SHP77 (cell line): ENCODE measurements at places on chromosomes 1 and 21.
A peak's percentile ranks its signal among the peaks of the same experiment; 100 is the strongest.

GRCh38 chr1:211035821-211036380 lies 98.0 kb downstream of the KCNH1 start:
- DNase-seq: no peak

- peak; percentile 34 for DNase-seq
These were observed 80.3 kb downstream of the RUNX3 start for GRCh38 chr1:24849672-24850295.

- no peak for DNase-seq
These were observed 281.2 kb downstream of the AKT3 start for GRCh38 chr1:243568793-243569192.

- DNase-seq: no peak
These were observed 7.1 kb upstream of the NES start for GRCh38 chr1:156684227-156684782.

GRCh38 chr1:182101415-182102042 lies 40.0 kb upstream of the ZNF648 start:
- DNase-seq: no peak

DNA sequence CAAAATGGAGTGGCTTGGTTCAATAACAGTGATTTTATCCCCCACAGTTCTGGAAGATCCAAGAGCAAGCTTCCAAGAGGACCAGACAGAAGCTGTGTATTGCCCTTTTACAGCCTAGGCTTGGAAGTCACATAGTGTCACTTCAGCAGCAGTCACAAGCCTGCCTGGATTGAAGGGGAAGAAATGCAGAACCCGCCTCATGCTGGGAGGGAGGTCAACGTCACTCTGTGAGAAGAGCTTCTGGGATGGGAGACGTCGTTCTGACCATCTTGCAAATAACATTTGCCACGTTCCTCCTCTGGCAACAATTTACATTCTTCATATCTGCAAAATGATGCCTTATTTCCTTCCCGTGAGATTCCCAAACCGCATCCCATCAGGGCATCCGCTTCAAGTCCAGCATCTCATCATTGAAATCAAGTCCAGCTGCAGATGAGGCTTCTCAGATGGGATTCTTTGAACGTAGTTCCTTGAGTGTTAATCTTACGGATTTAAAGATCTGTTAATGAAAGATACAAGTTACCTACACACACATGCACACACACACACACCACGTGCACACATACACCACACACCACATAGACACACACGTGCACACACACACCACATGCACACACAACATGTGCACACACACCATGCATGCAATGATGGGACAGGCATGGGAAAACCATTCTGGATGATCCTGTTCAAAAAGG lies 23.9 kb upstream of the KIF1B start:
- no peak for DNase-seq

DNA sequence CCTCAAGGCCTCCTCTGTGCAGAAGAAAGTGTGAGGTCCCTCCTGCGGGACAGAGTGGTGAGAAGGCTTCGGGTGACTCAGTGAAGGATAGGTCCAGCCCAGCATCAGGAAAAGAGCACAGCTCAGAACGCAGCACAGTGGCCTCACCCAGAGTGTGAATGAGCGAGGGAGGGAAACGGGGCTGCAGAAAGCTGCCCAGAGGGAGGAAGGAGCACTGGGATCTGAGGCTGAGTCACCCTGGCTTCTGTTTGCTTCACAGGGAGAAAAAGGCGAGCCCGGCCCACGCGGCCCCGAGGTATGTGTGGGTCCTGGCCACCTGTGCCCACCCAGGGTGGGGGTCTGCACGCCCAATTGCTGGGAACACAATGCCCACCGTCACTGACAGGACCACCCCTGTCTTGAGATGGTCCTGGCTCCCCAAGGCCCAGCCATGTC lies 24.3 kb downstream of the COL6A2 start:
- DNase-seq: no peak

DNA sequence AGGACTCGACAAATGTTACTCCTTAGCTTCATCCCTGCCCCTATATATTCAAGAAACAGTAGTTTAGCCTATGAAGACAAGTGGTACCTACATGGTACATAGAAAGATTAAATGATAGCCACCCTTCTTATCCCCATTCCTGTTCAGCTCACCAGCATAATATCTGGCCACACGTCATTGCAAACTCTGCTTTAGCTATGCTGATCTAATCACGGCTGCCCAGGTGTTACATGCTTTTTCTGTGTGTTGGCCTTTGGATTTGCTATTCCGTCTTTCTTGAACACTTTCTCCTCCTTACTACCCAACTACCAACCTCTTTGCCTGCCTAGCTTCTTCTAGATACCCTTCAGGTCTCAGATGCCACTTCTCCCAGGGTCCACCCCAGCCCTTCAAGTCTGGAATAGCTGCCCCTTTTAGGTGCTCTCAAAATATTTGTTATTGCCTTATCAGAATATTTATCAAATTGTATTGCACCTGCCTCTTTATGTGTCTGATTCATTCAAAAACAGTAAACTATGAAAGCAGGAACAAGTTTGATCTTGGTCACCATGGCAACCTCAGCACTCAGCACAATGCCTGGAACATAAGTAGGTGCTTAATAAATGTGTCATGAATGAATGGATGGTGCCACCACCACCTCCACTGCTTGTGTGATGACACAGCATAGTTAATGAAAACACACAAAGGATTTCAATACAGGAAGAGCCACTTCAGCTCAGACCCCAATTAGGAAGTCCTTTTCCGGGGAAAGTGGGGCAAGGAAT lies 11.4 kb upstream of the DNASE2B start:
- no peak for DNase-seq

DNA sequence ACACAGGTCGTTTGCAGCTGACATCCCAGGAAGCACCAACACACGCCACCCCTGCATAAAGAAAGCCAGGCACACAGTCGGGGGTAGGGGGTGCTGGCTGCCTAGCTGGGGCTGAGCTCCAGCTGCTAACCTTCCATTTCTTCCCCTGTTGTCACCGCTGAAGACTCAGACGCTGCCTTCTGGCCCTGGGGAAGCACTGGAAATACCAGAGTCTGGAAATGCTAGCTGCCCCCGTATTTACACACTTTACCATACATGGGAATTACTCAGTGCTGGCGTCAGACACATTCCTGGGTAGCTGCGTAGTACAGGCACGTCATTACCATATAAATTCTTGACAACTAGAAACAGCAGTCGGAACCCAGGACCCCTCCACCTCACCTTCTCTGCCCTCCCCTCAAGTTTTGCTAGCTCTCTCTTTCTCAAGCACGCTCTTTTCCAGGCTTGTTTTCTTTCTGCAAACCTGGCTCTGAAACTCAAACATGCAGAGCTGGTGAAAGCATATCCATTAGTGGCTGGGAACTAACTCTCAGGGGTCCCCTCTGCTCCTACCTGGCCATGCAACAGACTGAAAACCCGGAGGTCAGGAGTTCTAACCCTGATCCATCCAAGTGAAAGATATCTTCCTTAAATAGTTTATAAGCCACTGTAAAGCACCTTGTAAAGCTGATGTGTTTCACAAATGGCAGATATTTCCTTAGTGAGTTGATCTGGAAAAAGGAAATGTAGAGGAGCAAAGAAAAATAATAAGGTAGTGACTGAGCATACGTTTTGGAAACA lies 3.3 kb downstream of the CSRP1 start:
- DNase-seq: peak; percentile 26

- no peak for DNase-seq
These were observed 22.6 kb downstream of the TMEM51 start for GRCh38 chr1:15176120-15176519.

- no peak for DNase-seq
These were observed 1.6 kb downstream of the CSF3R start for GRCh38 chr1:36481091-36481490.

DNA sequence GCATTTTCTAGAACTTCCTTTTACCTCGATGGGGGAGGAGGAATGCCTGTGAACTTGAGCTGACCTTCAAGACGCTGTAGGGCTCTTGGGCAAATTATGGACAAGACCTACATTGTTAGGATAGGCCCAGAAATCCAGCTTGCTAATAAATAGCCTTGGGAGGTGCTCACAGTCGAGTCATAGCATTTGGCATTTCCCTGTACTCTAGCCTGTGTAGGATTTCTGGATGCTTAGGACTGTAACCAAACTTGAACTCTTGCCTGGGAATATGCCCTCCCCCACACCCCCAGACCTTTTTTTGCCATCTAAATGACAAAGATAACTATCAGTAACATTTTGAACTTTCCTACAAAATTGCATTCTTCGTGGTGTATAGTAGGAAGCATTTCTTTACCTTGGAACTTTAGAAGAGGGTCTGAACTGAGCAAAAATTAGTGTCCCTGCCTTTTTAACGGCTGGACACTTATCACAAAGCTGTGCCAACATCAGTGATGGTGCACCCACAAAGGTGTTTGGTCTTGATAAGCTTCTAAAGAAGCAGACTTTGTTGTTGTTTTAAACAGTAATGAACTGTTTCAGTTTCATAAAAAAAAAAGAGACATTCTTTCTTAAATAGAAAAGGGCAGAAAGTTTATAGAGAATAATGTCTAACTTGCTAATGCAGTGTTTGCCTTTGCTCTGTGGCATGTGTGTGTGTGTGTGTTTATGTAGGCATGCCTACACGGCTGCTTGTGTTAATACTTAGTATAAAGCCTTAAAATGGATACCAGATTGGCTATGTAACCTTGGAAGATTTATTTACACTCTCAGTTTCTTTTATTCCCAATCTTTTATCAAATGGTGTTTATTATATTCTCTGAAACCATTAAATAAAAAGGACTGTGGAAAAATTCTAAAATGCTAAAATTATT lies 88.2 kb downstream of the NFIA start:
- no peak for DNase-seq

DNA sequence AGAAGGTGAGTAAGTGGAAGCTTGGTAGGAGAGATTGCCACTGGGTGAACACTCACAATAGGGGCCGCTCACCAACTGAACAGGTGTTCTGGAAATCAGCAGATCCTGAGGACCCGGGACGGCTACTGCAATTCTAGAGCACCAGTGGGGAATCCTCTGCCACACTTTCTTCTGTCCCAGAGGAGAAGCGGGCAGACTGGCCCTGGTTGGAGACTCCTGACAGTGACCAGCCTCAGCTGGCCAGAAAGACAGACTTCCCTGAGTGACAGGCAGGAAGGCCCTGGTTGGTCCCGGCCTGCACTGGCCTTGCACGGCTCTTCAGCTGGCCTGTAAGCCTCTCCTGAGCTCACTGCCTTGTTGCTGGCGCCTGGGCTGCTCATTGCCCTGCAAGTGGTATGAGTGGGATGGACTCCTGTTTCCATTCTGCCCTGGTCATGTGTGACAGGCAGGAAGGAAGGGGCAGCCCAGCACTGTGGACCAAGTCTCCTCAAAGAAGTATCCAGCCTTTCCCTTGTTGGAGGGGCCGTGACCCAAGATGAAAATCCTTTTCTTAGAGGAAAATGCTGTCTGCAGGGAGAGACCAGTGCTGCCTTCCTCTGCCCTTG lies 34.5 kb downstream of the MAN1C1 start:
- no peak for DNase-seq
